EL (cell line): ENCODE measurements at places on chromosomes 2 and 18.

GRCh38 chr18:60044290-60045006, 144.7 kb downstream of the PMAIP1 start:
- peak; percentile 89 for DNase-seq

DNA sequence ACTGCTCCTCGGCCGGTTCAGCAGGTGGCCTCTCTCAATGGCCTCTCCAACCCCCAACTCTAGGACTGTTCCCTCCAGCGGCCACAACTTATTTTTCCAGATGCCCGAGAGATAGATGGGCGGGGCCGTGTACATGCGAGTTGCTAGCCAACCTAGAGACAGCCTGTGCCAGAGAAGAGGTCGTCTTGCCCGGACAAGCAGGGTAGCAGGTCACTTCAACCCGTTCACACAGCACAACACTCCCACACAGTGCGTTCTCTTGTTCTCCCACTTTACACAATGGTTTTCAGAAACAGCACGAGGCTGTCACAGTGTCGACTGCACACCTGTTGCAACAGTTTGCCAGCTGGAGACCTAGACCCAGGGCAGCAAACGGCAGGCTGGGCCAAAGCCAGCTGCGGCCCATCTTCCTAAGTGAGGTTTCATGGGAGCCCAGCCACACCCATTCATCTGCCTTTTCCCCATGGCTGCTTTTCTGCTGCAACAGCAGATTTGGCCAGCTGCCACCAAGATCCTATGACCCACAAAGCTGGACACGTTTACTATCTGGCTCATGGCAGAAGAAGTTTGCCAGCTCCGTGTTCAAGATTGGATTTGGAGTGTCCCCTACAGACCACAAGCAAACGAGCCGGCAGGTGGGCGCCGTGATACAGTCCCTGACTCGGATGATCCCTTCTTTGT, 7.3 kb upstream of the PRLH start:
- DNase-seq: peak; percentile 91

DNA sequence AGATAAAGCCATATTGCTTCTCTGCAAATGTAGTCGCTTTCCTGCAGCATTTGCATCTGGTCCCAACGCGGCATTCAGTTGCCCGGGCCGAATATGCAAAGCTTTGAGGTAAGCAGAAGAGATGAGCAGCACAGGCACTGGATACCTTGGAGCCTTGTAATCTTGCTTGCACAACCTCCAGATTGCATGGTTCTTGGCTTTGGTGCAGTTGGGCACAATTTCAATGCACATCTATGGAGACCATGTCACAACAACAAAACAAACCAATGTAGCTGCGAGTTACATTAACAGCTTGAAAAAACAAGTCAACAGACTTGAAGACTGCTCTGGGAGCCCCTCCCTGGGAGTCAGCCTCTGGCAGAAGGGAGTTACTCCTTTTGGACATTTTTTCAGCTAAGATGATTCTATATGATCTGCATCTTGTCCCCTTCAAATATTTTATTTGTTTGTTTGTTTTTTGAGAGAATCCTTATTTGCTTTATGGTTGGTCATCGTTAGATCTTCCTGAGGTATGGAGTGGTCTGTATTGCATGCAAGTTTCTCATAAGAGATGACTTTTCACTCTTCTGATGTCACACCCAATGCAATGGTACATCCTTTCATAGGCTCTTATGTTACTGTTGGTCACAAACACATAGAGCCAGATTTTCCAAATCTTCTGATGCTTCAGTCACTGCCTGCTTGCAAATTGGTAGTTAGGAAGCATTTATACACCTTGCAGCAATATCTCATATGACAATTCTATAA, 113.5 kb downstream of the EFEMP1 start:
- DNase-seq: no peak

DNA sequence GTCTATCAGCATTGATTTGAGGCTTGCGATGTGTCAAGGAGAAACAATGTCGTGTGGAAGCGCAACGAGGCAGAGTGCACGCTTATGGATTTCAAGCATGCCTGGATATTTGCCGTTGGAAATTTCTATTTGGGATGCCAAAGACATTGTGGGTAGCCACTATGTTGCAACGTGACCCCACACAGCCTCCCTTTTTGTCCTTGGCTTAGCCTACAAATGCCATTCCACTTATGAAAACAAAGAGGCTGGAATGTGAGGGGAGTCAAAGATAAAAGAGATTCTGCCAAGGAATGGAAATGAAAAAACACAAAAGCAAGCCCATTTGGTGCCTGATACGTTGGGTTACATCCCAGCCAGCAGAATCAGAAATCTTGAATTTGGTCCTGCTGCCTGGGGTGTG, 721.2 kb downstream of the GALR1 start:
- no peak for DNase-seq

- peak; percentile 77 for DNase-seq
These were observed 309.8 kb downstream of the C1D start for GRCh38 chr2:67752969-67753368.

- DNase-seq: peak; percentile 46
These were observed 77.6 kb downstream of the AP1S3 start for GRCh38 chr2:223759569-223760430.

DNA sequence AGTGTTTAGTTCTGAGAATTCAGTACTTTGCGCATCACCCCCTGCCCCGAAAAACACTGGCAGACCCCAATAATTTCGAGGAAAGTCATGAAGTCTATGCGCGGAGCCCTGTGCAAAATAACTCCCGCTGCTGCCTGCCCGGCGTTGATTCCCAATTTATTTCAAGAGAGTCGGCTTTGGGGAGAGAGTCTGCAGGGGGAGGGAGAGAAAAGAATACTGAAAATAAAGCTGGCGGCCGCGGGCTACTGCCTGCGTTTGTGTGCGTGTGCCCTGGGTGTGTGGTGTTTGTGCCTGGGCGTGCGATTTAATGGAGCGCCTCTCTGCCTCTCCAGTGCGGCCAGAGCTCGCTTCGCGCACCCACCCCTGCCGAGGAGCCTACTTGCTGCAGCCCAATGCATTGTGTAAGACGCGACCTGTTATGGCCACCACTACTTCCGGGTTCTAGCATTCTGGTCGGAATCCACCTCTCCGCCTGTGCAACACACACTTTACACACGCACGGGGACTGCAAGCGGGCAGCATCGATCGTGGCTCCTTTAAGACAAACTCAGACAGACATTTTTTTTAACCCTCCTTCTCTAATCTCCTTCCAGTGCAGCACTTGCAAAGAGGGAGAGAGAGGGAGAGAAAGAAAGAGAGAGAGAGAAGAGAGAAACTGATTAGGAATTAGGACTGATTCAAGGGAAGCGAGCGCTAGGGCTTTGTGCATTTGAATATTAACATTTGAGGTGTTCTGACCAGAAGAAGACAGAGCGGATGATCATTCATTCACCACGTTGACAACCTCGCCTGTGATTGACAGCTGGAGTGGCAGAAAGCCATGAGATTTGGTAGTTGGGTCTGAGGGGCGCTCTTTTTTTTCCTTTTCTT, at the start of gene MEIS1:
MEIS1 (plus strand) TSS at position 447 of the 870 bp plus-strand sequence. CDS start 732 bp downstream, outside the sequence.
- peak; percentile 97 for DNase-seq

DNA sequence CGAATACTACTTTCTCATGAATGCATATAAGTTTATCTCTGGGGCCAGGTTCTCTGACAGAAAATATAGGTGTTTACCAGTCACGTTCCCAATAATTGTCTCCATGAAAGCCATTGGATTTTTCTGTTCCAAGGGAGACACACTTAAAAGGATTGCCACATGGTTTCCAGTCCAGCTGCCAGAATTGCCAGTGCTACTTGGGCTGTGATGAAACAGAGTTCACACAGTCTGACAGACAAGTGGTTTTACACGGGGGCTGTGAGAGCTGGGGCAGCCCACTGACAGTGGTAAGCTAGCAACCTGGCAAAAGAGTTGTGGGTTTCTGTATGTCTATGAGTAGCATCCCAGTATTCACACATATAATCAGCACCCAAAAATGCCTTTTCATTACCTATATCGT, 27.7 kb upstream of the ATRAID start:
- no peak for DNase-seq

- no peak for DNase-seq
These were observed 360.0 kb downstream of the PTPRM start for GRCh38 chr18:7927119-7927518.

GRCh38 chr2:181070119-181070835, 89.9 kb downstream of the UBE2E3 start:
- DNase-seq: peak; percentile 61

GRCh38 chr18:40821596-40822243, 1133.3 kb upstream of the PIK3C3 start:
- DNase-seq: no peak

DNA sequence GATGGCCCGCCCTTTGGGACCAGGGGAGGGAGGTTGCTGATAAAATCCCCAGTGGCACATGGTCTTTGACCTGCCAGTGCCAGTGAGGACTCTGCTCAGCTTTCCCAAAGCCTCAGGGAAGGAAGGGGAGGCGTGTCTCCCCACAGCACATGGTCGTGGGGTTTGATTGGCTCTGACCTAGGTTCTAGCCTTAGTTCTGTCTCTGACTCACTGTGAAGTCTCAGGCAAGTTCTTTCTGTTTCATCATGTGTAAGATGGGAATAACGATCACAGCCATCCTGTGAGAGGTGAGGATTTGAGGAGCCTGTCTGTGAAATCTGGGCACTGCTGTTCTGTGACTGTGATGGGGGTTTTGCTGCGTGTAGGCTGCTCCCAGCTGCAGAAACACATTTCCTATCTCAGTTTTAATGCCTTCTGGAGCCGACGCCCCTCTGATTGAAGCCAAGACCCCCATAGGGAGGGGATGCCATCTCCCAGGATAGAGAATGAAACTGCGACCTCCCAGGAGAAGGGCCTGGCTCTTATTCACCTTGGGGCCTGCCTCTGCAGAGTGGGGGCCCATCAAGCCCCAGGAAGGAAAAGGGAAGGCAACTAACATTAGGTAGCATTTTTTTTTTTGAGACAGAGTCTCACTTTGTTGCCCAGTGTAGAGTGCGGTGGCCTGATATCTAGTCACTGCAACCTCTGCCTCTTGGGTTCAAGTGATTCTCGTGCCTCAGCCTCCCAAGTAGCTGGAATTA, 84.0 kb downstream of the DDX1 start:
- peak; percentile 14 for DNase-seq

DNA sequence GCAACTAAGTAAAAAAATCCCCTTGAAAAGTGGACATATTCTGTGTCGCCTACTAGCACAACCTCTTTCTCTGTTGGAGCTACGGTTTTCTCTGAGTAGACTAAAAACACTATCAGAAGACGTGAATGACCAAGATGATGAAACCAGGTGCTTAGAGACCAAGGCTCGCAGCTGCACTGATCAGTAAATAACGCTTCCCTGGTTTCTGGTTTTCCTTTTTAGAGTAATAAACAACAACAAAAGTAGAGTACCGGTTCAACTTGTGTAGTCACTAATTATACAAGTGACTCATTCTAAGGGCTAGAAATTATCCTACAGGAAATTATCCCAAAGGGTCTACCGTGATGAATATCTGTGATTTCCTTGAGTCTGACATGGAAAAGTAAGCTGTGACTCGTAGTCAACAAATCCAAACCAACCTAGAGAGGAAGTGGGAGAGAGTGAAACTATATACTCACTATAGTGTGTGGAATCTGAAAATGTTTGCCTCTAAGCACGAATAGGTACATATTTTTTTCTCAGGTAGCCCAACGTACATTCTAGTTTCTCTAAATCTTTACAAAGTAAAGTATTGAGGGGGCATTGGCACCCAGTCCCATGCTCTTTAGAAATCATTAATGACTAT, 17.8 kb downstream of the RASGRP3 start:
- peak; percentile 59 for DNase-seq

DNA sequence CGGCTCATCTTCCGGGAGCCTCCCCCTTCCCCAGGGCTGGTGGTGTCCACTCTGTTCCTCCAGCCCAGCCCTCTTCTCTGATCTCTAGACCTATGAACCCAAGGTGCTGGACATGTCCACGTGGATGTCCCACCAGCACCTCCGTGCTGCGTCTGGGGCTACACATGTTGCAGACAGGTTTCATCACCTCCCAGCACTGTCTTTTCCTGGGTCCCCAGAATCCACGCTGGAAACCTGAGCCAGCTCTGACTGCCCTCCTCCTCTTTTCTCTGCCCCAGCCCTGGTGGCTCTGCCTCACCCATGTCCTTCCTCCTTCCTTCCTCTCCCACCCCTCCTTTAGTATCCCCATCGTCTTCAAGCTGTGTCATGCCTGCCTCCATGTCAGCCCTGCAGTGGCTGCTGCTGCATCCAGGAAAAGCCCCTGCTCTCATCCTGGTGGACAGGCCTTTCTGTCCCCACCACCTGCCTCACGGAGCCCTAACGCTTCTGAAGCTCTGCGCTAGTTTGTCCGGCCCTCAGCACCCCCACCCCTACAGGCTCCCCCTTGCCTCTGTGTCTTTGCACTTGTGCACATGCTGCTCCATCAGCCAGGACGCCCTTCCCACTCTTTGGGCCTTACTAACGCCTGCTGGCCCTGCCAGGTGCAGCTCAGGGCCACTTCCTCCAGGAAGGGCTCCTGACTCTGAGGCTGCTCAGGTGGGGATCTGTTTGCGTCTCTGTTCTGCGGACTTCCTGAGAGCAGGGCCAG, 105.9 kb downstream of the DYSF start:
- no peak for DNase-seq

- DNase-seq: no peak
These were observed 7.9 kb downstream of the INPP4A start for GRCh38 chr2:98452396-98453027.

DNA sequence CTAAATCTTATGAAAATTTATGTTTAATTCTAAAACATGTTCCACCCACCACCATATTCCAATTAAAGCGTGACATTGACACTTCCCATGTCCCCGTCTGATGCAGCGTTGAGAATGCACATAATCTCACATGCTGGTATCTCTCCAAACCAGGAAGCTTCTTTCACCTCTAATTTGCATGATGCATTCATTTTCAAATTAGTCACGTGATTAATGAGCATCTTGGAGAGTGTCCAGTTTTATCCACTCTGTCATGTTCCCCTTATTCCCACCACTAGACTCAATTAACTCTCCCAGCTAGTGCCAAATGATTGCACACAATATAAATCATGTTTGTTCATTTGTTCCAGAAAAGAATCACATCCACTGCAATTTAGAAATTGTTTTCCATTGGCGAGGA, 105.8 kb downstream of the RIT2 start:
- DNase-seq: no peak

GRCh38 chr2:182826496-182826895, 39.9 kb downstream of the FRZB start:
- DNase-seq: no peak

GRCh38 chr18:76406791-76407190, 88.3 kb downstream of the ZNF516 start:
- no peak for DNase-seq

DNA sequence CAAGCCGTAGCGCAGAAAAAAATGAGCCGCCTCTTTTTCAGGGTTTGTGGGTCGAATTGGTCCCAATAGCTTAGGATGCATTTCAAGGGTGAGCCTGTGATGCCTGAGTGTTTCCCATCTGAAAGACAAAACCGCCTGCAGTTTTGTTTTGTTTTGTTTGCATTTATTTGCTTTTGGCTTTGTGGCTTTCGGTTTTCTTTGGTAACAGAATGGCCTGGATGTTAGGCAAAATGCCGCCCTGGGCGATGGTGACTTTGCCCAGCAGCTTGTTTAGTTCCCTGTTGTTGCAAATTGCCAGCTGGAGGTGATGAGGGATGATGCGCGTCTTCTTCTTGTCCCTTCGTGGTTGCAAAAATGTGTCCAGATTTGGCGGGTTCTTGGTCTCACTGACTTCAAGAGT, 109.4 kb downstream of the LTBP1 start:
- DNase-seq: no peak

- DNase-seq: no peak
These were observed 48.4 kb upstream of the YWHAQ start for GRCh38 chr2:9679218-9679617.

GRCh38 chr18:48074929-48075706, 144.7 kb upstream of the SMAD2 start:
- DNase-seq: no peak
